ENCODE measurements at places on chromosomes 3 and 15.

DNA sequence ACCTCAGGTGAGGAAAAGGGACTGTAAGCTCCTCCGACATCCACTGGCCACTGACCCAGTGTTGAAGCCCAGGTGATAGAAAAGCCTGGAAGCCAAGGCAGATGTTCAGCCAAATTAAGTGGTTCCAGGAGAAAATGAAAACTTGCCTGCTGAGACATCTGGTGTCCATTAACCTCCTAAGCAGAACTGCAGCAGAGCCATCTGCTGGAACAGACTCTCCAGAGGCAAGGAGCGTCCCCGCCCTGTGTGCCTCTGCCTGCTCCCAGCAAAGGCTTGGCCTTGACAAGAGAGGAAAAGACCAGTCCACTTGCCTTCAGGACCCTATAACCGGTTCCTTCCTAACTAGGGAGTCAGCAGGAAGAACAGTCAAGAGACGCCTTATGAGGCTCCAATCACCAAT, 48.2 kb downstream of the SRGAP3 start:
- DNase-seq: no peak

- no peak for DNase-seq
Measured at GRCh38 chr15:85463276-85463892, 83.0 kb downstream of the AKAP13 start.

GRCh38 chr15:76073554-76073953, 13.8 kb downstream of the TMEM266 start:
- DNase-seq: no peak

GRCh38 chr15:91555312-91555711, 298.2 kb upstream of the SLCO3A1 start:
- no peak for DNase-seq

DNA sequence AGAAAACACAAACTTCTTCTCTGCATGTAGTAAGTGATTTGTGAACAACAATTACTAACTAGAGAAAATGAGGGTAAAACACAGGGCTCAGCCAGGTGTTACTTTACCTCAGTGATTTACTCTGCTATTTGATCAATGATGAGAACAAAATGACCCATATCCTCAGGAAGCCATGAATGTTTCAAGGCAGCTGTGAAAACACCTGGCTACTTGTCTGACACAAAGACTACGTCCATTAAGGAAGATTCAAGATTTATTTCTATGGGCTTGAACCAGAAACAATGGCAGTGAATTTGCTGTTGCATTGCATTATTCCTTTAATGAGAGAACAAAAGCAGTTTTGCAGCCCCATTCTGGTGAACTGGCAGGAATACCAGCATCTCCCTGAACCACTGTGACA, 374.6 kb upstream of the ARL6 start:
- no peak for DNase-seq
